ENCODE measurements at places on chromosomes 11 and 22.

GRCh38 chr11:38867338-38867737, 2269.3 kb upstream of the RAG2 start:
- DNase-seq = no peak

- DNase-seq = no peak
Observed at GRCh38 chr11:35927682-35928081, 16.2 kb upstream of the LDLRAD3 start.

DNA sequence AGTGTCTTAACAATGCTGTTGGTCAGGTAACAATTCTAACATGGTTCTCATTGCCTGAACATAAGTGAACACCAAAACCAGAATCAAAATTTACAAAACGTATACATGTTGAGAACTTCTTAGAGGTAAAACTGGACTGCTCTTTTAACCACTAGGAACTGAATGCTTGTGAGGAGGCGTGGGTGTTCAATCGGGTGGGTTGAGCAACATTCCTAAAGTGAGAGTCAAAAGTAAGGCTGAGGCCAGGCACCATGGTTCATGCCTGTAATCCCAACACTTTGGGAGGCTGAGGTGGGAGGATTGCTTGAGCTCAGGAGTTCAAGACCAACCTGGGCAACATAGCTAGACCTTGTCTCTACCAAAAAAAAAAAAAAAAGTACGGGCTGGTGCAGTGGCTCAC, 11.5 kb downstream of the PPME1 start:
- no peak for DNase-seq

DNA sequence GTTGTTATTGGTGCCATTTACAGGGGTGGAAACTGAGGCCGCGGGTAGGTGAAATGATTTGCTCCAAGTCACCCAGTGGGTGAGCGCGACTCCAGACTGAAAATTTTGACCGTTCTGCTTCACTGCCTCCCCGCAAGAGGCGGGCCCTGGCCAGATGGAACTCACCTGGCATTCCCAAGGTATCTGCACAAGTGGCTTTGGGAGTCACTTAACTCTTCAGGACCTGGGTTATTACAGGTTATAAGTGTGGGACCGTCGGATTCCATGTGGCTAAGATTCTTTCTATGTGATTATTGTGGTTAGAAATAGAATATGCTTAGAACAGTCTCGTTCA, 598 bp downstream of the CABIN1 start:
- no peak for DNase-seq

DNA sequence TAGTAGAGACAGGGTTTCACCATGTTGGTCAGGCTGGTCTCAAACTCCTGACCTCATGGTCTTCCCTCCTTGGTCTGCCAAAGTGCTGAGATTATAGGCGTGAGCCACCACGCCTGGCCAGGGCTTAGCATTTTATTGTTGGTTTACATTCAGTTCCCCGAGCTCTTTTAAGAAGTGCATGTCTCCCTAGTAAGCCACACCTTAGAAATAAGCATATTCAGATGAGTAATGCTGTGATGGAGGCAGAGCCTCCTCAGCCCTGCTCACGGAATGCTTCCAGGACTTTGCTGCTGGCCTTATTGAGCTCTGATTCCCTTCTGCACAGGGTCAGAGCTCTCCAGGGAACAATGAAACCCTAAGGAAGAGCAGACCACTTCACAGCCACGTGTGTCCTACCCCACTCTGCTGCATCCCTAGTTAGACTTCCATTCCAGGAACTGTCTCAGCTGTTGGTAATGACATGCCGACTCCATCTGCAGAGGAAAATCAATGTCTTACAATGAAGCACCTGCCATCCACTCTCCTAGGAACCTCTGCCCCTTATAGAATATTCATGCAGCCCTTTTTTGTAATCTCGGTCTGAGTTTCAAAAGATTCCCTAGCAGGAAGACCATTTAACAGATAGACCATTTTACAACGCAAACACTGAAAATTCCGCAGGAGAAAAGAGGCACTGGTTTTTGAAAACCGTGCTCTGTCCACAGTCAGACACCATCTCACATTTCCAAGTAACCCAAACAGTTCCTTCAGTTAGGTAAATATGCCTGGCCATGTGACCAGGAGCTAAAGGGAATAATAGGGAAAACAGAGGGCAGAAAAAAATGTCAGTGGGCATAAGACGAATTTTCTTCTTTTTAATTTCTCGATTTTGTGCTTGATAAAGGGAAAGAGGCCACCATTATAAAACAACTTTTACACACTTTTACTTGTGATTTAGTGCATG, 1.7 kb upstream of the JAM3 start:
- DNase-seq = no peak

DNA sequence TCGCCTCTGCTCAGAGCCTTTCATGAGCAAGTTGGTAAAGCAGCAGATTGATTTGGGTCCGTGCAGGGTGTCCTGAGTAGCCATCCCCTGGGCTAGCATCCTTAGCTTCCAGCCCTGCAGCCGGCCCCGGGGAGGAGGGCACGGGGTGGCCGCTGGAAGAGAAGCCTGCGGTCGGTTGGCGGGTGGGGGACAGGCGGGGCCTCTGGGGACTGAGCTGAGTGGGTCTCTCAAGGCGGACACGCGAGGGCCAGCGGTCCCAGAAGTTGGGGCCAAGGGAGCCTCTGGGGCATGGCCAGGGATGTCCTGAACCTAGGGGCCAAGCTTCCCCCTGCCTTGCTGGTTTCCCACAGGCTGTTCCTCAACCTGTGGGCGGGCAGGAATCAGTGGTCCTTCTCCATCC, 143.0 kb downstream of the TBC1D22A start:
- no peak for DNase-seq

DNA sequence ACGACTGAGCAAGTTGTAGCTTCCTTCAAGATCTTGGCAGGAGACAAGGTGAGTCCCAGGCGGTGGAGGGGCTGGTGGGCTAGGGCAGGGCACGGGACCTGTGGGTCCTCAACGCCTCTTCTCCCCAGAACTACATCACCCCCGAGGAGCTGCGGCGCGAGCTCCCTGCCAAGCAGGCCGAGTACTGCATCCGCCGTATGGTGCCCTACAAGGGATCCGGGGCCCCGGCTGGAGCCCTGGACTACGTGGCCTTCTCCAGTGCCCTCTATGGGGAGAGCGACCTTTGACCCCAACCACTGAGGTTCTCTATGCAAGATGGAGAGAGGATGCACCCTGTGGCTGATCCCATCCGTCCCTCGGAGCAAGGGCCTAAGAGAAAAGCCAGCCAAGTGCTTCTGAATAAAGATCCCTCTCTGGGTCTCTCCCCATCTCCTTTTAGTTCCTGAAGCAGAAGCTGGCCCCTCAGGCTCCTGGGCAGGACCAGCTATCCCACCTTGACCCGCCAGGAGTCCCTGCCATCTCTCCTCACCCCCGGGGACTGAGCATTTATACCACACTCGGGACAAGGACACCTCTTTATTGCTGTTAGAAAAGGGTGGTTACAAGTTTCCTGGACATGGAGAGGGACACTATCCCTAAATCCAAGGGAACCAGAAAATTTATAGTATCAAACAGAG, 5.4 kb downstream of the CTSF start:
- no peak for DNase-seq

GRCh38 chr22:22030493-22031182, 48.1 kb upstream of the TOP3B start:
- no peak for DNase-seq

DNA sequence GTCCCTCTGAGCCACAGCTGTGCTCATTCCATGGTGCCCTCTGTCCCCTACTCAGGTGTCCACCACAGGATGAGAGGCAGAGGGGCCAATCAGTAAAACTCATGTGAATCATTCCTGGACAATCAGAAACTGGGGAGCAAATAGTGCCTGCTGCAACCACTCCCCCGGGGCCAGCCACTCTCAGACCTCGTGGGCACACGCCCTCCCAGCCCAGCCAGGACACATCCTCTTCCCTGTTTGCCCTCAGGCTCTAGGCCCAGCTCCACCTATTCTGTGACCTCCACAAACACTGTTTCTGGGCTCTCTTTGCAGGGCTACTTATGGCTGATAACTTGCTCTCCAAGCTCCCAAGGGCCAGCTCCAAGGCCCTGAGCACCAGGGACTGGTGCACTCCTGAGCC, 14.0 kb upstream of the KCTD14 start:
- no peak for DNase-seq

GRCh38 chr11:6627762-6628241, 8.6 kb upstream of the TPP1 start:
- DNase-seq = peak; percentile 40

DNA sequence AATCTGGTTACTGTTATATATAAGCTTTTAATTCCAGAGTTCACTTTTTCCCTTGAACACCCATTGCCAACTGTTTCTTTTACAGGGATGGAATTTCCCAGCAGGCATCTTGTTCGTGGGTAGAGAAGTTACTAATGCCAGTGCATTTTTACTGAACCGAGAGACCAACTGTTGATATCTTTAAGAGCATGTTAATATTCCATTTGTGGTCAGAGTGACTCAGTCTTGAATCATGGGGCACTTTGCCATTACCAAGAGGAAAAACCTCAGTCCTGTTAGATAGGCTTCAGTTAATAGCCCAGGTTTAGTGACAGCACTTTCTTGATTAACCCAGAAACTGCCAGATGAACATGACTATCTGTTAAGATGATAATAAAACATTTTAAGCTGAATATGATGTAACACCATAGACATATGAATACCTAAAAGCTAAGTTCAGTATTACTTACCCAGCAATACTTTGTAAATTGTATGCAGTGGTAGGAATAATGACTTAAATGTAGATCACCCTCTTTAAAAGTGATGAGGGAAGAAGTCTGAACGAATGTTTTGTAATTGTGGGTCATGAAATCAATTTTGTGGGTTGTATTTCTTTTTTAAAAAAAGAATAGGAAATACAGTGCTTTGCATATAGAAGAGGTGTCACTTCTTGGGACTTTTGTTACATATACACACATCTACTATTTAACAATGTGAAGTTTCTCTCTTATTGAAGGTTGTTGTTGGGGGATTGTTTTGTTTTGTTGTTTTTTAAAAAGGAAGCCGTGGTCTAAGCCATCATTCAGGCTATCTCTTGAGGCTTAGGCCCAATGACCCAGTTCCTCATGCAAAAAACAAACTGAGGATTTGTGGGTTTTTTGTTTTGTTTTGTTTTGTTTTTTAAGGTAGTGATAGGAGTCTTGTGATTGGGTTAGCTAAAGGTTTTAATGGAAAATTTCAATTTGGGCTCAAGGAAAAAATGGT, 79.2 kb upstream of the GRIK4 start:
- peak; percentile 11 for DNase-seq

GRCh38 chr11:61912530-61912898, 4.9 kb downstream of the RAB3IL1 start:
- DNase-seq = no peak

Data from CD4-positive, alpha-beta T cell treated with Interleukin-6 for 4 hours (primary cell).